ENCODE measurements at places on chromosomes 16 and 17. TPM values are rescaled to one million over a fixed set of nuclear protein-coding genes. Genes with fewer than 3 reads are reported as not detected.

DBNDD1 gene
- 4.1 TPM for total RNA-seq

- DNase-seq: no peak
Observed at GRCh38 chr16:22193063-22193411, 13.0 kb upstream of the EEF2K start.

DNA sequence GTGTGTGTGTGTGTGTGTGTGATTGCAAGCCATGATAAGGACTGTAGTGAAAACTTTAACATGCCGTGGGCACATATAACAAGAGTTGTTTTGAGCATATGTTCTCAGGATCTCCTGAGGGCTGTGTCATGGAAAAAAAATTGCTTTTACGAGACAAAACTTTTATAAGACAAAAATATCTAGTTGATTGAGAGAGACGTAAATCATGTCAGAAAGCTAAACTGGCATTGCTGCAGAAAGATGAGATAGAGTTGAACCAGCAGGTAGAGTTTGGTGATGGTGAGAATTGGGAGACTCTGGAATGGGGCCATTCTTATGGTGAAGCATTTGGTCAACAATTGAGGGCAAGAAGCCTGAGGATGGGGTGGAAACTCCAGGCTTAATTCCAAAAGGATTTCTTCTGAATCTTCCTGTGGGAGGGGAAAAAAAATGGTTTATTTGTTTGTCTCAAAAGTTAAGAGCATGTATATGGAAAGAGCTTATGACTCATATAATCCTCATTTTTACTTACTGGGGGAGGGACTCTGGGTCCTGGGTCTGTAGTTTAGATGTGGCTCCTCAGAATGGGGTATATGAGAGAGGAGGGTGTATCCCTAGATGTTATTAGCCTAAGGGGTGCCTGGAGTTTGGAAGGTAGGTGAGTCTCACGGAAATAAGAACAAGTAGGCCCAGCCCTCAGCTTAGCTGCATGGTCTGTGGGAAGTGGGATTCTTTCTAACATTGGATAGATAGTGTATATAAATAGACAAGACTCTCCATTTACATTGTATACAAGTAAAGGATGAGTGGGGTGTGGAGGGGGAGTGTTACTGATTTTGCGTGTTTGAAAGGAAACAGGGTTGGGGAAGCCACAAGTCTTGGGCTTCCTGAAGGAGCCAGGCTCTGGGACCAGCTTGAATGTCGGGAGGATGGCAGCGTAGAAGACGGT, 7.1 kb downstream of the MINK1 start:
- no peak for DNase-seq

- no peak for DNase-seq
Observed at GRCh38 chr16:9465161-9465560, 373.7 kb downstream of the HAPSTR1 start.

- no peak for DNase-seq
Observed at GRCh38 chr17:75783069-75783783, 1.4 kb upstream of the UNK start.

GRCh38 chr17:69744512-69745070, 330.1 kb downstream of the MAP2K6 start:
- DNase-seq: no peak

DNA sequence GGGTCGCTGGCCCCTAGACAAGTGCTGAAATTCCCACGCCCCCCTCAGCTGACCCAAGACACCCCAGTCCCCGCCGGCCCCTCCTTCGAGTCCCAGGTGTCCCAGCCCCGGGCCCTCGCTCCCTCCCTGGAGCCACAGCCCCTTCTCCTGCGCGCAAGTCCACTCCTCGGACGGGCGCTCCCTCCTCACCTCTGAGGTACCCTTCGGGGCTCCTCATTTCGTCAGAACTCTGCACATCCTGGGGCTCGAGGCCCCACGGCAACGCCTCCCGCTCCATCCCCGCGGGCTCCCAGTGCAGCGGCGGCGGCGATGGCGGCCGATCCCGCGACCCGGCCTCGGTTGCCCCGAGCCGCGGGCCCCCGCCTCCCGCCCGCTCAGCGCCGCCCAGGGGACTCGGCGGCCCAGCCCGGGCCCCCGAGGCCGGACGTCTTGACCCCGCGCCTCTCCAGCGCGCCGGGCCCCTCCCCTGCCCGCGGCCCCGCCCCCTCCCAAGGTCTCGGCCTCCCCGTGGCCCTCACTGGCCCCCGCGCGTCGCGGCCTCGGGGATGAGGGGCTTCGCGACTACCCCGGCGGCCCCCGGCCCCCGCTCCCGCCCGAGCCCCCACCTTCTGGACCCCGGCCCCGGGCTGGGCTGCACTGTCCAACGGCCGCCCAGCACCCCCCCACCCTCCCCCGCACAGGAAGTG, at the start of gene ZNF768:
TSS of gene ZNF768 (minus strand) at position 430 of the 686 bp plus-strand sequence. CDS start at position 277, 153 bp downstream.
- DNase-seq: peak; percentile 27

DNA sequence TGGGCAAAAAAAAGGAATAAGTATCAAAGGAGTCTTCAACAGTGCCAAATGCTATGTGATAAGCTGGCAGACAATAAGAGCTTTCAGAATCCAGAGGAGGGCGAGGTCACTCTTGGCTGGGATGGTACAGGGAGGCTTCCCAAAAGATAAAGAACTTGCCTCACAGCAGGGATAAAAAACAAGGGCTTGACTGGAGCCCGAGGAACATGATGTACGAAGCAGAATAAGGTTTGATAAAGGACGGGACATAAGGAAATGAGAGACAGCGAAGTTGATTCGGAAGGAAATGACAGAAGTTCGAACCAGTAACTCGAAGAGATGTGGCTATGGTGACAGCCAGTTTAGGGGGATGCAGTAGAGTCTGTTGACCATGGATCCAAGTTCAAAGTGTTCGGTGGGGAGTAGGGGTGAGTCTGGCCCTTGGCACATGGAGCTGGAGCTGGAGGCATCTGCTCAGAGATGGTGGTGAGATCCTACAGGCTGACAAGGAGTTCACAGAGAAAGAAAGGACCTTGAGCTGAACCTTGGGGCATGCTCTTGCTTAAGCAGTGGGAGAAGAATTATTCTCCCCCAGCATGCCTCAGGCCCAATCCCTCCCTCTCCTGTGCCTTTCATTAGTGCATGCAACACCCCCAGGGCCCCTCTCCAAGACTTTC, 137.6 kb upstream of the RCVRN start:
- DNase-seq: no peak

DNA sequence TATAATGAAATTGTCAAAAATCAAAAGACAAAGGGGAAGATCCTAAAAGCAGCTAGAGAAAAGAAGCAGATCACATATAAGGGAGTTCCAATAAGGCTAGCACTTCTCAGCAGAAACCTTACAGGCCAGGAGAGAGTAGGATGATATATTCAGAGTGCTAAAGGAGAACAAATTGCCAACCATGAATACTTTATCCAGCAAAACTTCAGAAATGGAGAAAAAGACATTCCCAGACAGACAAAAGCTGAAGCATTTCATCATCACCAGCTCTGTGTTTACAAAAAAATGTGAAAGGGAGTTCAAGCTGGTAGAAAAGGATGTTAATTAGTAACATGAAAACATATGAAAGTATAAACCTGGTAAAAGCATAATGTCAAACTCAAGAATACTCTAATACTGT, 37.4 kb downstream of the CDR2 start:
- DNase-seq: no peak

- DNase-seq: no peak
Observed at GRCh38 chr17:57356153-57356718, 99.9 kb downstream of the MSI2 start.
